ENCODE measurements at places on chromosomes 2 and 18.

DNA sequence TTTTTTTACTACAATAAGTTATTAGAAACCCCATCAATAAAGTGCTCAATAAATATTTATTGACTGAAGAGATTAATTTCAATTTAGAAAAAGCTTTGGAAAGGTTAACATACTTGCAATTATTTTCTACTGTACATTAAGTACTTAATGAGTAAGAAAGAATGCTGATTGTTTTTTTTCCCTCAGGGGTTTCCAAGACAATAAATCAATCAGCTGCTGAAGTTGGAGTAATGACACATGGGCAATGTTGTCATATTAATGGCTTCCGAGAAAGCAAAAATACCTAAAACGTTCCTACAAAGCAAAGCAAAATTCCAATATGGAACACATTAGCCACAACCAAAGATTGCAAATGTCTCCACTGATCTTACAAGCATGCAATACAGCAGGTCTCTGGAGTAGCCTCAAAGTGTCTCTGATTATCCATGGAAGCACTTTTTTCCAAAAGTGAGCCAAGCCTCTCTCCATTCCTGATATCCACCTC lies 66.7 kb downstream of the ZC3H6 start:
- no peak for DNase-seq

- DNase-seq = no peak
Observed at GRCh38 chr2:152827944-152828343, 109.5 kb downstream of the ARL6IP6 start.

GRCh38 chr2:225010804-225011203 lies 31.5 kb downstream of the DOCK10 start:
- DNase-seq = no peak

DNA sequence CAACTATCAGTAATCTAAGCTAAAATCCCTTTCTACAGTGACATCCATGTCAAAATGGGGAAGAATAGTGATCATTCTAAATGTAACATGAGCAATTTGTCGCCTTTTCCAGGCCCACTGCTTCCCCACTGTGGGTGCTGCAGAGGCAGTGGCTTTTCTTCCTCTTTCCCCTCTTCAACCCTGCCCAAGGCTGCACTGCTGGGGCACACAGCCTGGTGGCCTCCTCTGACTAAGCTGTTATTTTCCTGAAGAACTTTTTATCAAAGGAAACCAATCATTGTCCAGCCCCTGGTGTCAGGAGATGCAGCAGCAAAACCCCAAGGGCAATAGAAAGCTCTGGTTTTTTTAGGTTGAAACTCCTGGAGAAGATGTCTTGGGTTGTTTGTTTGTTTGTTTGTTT lies 117.6 kb upstream of the KLF7 start:
- DNase-seq = no peak

DNA sequence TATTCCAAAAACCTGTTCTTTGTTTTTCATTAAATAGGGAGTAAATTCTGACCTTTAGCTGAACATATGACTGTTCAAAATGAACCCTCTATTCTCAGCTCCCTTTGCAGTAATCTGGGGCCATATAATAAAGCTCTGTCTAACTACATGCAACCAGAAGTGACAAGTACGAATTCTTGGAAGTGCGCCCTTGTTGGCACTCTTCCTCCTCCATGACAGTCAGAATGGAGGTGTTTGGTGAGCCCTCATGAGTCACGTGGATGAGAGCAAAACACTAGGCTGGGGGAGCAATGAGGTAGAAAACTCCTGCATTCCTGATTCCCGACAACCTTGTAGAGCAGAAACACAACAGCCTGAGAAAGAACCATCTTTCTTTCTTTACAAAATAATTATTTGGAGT lies 552.9 kb downstream of the FBXO15 start:
- DNase-seq = no peak

DNA sequence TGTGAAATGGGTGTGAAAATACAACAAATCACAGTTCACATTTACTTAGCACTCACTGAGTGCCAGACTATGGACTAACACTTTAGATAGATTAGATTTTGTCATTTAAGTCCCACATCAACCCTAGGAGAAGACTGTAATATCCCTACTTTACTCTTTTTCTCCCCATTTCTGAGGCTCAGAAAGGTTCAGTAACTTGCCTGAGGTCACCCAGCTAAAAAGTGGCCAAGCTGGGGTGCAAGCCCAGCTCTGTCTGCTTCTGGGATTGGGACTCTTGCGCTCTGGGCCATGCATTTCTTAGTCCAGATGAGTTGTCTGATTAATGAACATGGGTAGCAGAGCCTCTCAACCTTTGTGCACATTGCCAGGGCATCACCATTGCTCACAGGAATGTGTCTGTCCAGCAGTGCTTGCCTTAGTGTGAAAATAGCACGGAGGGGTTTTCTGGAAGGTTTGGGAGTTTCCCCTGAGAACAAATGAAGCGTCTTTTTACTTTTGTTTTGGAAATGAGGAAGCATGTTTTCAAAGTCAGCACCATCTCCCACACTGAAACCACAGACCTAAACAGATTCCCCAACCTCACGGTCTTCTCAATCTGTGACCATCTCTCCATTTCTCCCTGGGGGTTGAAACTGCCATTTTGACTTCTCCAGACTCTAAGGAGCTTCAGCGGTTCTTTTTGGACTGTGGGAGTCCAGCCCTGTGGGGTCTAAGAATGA lies 31.9 kb downstream of the NRP2 start:
- no peak for DNase-seq

GRCh38 chr2:46337208-46337994 lies 40.2 kb downstream of the EPAS1 start:
- DNase-seq = peak; percentile 68

DNA sequence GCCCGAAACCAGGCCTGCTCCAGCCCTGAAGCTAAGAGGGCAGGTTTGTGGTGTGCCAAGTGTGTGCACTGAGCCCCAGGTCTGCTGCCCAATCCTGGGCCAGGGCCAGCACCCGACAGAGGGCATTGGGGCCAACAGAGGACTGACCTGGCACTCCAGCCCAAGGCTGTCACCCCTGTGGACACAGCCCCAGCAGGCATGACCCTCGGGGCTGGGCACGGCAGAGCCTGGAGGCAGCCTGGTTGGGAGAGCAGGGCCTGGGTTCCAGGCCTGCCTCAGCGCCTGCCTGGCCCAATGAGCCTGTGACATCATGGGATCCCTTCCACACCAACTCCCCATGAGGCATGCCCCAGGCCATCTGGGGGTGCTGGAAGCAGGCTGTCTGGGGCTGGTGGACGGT lies 10.8 kb upstream of the SNED1 start:
- no peak for DNase-seq

GRCh38 chr2:202005272-202005887 lies 28.3 kb upstream of the FZD7 start:
- no peak for DNase-seq

- no peak for DNase-seq
Observed at GRCh38 chr2:52918551-52918950, 849.1 kb upstream of the CHAC2 start.

GRCh38 chr18:48098007-48098406 lies 167.5 kb upstream of the SMAD2 start:
- no peak for DNase-seq

DNA sequence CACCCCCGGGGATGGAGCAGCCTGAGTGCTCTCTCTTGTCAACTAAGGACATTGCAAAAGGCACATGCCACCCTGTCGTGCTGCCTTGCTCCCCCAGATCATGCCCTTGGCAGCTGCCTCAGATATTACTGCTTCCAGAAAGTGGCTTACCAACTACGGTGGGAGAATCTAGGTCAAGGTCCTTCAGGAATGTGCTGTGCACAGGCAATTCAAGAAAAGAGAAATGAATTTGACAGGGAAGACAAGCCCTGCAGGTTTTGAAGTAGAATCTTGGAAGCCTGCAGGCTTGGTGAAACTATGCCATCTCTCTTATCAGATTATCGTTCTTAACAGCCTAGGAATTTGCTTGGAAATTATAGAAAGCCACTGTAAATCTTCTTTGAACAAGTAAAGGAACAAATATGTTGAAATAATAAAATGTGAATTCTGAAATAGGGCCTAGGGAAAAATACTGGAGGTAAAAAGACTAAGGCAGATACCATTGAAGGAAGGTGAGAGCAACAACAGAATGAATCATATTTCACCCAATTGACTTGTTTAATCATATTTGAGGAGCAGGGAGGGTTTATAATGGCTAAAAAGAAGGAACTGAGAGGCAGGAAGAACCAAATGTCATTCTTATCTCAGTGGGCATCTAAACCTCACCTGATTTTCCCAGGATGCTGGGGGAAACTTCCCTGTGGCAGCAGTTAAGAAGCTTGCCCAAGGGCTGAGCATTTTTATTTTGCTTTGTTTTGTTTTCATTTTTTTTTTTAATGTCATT lies 94.0 kb upstream of the GLS start:
- no peak for DNase-seq

Data from SK-N-DZ (cell line).